Stimulated activated CD4-positive, alpha-beta T cell treated with anti-CD3 and anti-CD28 coated beads, Interleukin-4, amount 100 ng/mL, for 1 hour (primary cell): ENCODE measurements at places on chromosomes 11 and 22.

DNA sequence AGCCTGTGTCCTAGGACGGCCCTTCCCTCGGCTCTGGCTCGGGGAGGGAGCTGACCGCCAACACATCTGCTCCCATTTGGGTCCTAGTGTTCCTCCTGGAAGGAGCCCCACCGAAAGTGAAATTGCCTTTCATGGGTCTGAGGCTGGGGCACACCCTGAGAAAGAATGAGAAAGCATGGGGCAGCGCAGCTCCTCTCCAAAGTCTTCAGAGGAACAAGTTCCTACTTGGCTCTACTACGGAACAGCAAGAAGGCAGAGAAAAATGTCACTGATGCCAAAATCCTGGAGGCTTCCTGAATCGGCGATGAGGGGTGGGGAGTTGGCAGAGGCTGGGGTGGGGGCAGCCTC, 41.5 kb upstream of the MYEOV start:
- DNase-seq = no peak

DNA sequence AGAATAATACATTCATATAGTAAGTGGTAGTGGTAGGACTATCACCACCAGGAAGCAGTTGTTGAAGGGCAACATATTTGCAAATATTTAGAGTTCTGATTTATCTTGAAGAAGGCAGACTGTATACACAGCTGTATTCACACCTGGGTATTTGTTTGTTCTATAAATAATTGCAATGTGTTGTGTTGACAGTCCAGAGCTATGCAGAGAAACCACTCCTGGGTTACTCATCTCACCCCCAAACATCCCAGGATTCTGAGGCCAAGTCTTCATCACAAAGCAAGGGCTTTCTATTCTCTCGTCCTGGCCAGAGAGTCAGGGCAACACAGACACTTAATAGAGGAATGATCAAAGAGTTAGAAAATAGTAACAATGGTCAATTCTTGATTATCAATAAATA, 102.1 kb upstream of the FAT3 start:
- no peak for DNase-seq

GRCh38 chr11:80307676-80308075, 866.8 kb upstream of the TENM4 start:
- no peak for DNase-seq

GRCh38 chr11:81449588-81450156, 1284.0 kb downstream of the FAM181B start:
- DNase-seq = no peak

DNA sequence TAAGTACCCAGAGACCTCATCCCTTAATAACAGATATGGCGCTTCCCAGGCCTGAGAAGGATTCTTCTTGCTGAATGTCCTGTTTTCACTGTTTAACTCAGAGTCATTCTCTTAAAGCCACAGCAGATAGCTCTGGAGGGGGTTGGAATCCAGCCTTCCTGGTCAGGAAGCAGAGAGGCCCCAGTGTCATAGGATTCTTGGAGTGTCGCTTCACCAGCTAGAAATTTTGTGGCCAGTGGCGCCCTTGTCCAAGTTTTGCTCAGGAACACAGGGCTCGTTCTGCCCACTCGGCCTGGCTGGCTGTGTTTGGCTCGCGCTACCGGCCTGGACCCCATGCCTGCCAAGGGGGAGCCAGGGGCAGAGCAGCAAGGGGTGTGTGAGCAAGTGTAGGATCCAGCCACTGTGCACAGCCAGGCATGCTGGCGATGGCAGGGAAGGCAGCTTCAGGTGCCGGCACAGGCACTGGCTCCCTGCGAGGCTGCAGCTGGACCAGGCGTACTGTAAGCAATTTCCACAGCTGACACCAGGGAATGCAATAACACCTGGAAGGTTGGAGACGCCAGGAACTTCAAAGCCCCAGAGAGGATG, 214.8 kb upstream of the SESN3 start:
- DNase-seq = no peak
